Amniotic epithelial cell (primary cell): ENCODE measurements at places on chromosomes 1 and 21.

DNA sequence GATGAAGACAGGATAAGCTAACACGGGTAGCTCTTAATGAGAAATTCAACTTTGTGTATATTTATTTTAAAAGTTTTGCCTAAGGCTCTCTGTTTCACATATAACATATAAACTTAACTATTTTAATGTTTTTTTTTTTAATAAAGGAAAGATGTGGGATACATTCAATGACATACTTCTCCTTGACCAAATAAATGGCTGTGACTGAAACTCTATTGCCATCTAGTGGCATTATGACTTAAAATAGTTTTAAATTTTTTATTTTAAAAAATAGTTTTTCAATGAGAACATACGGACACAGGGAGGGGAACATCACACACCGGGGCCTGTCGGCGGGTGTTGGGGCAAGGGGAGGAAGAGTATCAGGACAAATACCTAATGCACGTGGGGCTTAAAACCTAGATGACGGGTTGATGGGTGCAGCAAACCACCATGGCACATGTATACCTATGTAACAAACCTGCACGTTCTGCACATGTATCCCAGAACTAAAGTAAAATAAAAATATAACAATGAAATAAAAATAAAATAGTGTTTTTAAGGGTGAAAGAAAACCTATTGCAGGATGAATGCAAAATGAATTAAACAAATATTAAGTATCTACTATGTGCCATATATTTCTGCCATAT is 83.4 kb downstream of the LYST start:
- peak; percentile 56 for DNase-seq

GRCh38 chr21:27033471-27033870 is 66.6 kb upstream of the ADAMTS5 start:
- no peak for DNase-seq

GRCh38 chr1:25021591-25022215 is 91.6 kb upstream of the RUNX3 start:
- no peak for DNase-seq

- no peak for DNase-seq
Measured at GRCh38 chr1:170239445-170239844, 93.7 kb downstream of the NTMT2 start.

- no peak for DNase-seq
Measured at GRCh38 chr1:103074224-103074623, 34.1 kb downstream of the COL11A1 start.

GRCh38 chr1:65281846-65282245 is 27.5 kb upstream of the DNAJC6 start:
- no peak for DNase-seq

DNA sequence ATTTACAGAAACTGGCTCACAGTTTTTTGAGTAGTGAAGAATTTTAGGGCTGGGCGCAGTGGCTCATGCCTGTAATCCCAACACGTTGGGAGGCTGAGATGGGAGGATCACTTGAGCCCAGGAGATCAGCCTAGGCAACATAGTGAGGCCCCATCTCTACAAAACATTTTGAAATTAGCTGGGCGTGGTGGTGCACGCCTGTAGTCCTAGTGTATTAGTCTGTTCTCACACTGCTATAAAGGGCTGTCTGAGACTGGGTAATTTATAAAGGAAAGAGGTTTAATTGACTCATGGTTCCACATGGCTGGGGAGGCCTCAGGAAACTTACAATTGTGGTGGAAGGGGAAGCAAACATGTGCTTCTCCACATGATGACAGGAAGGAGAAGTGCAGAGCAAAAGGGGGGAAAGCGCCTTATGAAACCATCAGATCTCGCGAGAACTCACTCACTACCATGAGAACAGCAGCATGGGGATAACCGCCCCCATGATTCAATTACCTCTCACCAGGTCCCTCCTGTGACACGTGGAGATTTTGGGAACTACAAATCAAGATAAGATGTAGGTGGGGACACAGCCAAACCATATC is 24.4 kb upstream of the DYRK1A start:
- DNase-seq: no peak

GRCh38 chr21:27519361-27519760 is 552.5 kb upstream of the ADAMTS5 start:
- DNase-seq: peak; percentile 86

- no peak for DNase-seq
Measured at GRCh38 chr1:245242989-245243388, 88.2 kb downstream of the KIF26B start.

GRCh38 chr1:121518726-121519041 is 333.9 kb downstream of the SRGAP2C start:
- no peak for DNase-seq

DNA sequence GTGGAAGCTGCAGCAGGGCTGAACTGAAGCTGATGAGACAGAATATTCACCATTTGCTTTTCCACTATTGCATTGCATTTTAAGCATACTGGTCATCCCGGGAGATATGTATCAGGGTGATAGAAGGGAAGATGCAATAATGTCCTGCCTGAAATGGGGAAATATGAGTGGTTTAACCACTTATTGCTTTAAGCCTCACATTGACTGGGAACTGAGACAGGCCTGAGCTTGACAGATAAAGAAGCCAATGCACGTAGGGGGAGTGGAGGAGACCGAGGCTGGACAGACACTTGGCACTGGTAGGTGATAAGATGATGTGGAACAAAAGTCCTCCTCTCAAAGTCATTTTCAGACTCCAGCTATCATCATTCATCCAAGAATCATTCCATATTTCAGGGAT is 911.7 kb upstream of the NCAM2 start:
- no peak for DNase-seq

DNA sequence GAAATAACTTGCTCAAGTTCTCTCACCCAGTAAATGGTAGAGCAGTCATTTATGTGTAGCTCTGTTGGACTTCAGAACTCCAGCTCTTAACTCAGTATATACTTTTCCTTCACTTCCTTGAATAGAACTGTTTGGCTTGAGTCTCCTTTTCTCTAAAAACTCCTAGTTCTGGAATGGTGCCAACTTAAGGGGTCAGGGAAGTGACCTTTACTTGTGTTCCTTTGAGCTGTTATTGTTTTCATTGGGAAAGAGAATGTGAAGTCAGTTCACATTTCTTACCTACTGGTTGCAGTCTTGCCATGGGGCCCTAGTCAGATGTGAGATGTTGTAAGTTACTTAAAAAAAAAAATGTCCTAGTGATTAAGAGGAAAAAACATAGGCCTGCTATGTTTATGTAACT is 77.0 kb upstream of the MACF1 start:
- DNase-seq: peak; percentile 91

GRCh38 chr1:15513192-15513591 is 10.8 kb downstream of the CASP9 start:
- no peak for DNase-seq

- no peak for DNase-seq
Measured at GRCh38 chr1:236815941-236816340, 20.8 kb downstream of the MTR start.

DNA sequence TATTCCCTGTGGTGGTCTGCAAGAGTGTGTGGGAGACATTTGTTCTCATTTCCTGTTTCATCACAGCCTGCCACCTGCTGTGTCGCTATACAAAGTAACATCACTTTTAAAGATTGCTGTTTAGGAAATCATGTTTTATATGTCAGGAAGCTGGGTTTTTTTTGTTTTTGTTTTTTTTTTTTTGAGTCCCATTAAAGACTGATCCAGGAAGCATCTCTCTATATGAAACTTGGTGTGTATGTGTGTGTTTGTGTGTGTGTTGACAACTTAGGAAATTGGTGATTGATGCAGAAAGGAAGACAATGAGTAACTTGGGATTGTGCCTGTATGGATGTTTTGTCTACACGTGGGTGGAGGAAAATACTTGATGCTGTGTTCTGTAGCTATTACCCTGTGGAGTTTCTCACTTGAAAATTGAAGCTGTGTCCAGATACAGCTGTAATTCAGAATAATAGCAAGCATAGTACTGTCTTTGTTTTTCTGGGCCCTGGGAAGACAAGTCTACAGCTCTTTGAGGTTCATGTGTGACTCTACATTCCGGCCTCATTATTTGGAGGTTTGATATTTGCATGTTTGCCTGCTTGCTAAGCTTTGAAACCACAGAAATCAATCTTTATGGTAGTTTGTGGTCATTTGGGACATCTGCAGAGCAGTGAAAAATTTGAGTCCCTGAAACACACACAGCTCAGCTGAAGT is 47.9 kb downstream of the LAMC1 start:
- DNase-seq: peak; percentile 93

- DNase-seq: peak; percentile 83
Measured at GRCh38 chr1:154474802-154475201, 27.2 kb upstream of the TDRD10 start.

DNA sequence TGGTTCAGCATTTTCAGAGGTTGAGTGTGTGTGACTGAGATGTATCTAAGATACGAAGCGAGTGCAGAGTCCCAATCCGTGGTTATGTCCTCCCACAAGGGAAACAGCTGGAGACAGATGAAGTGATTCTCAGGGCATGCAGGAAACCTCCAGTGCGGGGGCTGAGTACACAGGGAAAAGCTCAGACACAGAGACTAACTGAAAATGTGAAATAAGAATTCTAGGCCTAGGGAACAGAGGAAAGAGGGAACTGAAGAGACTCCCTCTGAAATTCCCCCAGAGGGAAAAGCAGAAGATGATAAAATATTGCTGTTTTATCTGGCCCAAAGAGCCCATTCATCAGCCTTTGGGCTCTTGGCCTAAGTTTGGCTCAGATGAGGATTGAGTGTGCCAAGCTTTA is 116.8 kb downstream of the LRRC53 start:
- peak; percentile 41 for DNase-seq

- no peak for DNase-seq
Measured at GRCh38 chr1:173894189-173894588, 22.9 kb downstream of the SERPINC1 start.
